ENCODE measurements at places on chromosomes 1 and 21. TPM values are rescaled to one million over a fixed set of nuclear protein-coding genes. Genes with fewer than 3 reads are reported as not detected.

Gene AGO4
- 4.1 TPM for polyA plus RNA-seq

Gene HORMAD1
- not detected for polyA plus RNA-seq

Gene ARV1
- polyA plus RNA-seq = 60.3 TPM

Gene DNASE2B
- not detected for polyA plus RNA-seq

Gene EGLN1
- polyA plus RNA-seq = 13.0 TPM

DNA sequence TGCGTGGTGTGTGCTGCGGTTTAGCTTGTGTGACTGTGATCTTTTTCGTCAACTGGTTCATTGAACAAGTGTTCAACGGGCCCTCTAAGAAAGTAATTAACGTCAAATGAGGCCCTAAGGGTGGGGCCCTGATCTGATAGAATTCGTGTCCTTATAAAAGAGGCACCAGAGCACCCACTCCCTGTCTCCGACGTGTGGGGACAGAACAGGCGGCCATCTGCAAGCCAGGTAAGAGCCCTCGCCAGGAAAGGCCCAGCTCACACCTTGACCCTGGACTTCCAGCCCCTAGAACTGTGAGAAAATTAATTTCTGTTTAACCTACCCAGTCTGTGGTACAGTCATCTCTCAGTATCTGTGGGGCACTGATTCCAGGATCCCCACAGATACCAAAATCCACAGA lies 20.4 kb upstream of the SAMD11 start:
- DNase-seq = no peak

- peak; percentile 40 for DNase-seq
Observed at GRCh38 chr1:50968821-50969610, 1.0 kb upstream of the CDKN2C start.

GRCh38 chr1:178134061-178134460 lies 40.2 kb downstream of the RASAL2 start:
- no peak for DNase-seq

- DNase-seq = no peak
Observed at GRCh38 chr21:19228226-19228625, 824.6 kb upstream of the TMPRSS15 start.

DNA sequence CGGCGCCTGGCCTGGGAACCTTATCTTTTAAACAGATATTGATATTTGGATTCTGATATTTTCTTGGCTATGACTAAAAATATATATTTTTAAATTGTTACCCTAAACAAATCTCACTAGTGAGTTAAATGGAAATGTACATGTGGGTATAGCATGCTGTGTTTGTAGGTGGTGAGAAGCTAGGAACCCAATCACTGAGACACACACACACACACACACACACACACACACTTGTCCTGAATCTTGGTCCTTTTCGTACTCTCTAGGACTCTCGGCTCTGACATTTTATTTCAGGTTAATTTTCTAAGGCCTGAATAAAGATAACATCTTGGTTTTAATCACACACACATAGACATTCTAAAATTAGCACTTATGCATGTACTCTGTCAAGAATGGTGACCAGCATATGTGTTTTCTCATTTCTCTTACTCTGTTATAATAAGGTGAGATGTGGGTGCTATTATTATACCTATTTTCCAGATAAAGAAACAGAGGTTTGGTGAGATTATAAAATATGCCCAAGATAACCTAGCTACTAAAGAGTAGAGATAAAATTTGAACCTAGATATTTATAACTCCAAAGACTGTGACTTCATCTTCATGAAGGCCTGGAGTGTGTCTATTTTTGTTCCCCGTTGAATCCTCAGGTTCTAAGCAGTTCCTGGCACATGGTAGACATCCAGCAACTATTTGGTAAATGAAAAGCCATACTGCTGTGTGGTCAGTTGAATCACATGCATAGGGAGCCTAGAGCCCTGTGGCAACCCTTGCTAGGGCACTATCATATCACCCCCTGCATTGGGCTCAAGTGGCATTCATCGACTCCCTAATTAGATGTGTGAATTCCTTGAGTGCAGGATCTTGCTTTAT lies 85.0 kb upstream of the RAB3GAP2 start:
- DNase-seq = no peak
